LHCN-M2 (cell line): ENCODE measurements at places on chromosomes 16 and 17. TPM values are rescaled to one million over a fixed set of nuclear protein-coding genes. Genes with fewer than 3 reads are reported as not detected.

The CCL5 gene
- total RNA-seq: 1.1 and 1.9 TPM in 2 replicates

The EVI2A gene
- 38.0 and 53.9 TPM in 2 replicates for total RNA-seq

The LAT gene
- total RNA-seq: 1.2 and 1.8 TPM in 2 replicates

The SLC16A11 gene
- total RNA-seq: 0.11 TPM in 1 of 2 replicates, not detected in the other

The KRT33B gene
- total RNA-seq: not detected in 2 replicates

The CD300H gene
- total RNA-seq: not detected in 2 replicates

The FBXL16 gene
- total RNA-seq: 0.13 TPM in 1 of 2 replicates, not detected in the other

The HAP1 gene
- total RNA-seq: under 0.01 TPM in 1 of 2 replicates, not detected in the other

The VMP1 gene
- total RNA-seq: 193 and 225 TPM in 2 replicates

The ABCA8 gene
- not detected in 2 replicates for total RNA-seq

The CLEC18C gene
- total RNA-seq: 0.06 and 0.32 TPM in 2 replicates

The ZNF213 gene
- 4.6 and 4.7 TPM in 2 replicates for total RNA-seq

The GPR142 gene
- not detected in 2 replicates for total RNA-seq

The ABCC6 gene
- total RNA-seq: 0.52 TPM in 1 of 2 replicates, not detected in the other
